ENCODE measurements at places on chromosomes 2 and 18.
A peak's percentile ranks its signal among the peaks of the same experiment; 100 is the strongest.

- no peak for DNase-seq
These were observed 136.5 kb upstream of the NFATC1 start for GRCh38 chr18:79259218-79259617.

DNA sequence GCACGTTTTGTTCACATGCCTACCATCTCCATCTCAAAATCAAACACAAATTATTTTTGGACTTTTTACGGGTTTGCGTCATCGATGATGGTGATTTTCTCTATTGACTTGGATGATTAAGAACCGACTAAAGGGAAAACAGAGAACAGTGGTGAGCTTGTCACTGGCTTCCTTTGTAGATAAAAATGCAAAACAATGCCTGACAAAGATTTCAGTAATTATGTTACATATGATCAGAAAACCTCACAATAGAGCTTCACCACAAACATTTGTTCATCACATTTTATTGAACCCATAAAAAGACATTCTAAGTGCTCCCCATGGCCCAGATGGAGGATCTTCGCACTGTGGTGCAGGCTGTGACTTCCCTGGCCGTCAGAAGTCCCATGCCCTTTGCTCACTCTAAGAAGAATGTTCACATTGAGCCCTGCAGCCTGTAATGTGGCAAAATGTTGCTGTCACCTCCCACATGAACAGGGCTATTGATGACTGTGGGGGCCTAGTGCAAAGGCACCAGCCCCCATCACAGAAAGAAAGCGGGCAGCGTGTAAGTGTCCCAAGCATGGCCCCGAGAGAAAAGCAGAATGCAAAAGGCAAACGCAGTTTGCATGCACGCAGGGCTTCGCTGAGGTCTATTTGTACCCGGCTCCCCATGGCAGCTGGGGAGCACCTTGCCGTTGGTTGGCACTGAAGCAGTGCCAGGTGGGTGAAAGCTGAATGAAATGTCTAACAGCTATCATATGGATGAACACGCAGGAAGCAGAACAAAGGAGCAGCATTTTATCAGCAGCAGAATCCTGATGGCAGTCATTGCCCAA lies 60.6 kb downstream of the BCL2 start:
- no peak for DNase-seq

DNA sequence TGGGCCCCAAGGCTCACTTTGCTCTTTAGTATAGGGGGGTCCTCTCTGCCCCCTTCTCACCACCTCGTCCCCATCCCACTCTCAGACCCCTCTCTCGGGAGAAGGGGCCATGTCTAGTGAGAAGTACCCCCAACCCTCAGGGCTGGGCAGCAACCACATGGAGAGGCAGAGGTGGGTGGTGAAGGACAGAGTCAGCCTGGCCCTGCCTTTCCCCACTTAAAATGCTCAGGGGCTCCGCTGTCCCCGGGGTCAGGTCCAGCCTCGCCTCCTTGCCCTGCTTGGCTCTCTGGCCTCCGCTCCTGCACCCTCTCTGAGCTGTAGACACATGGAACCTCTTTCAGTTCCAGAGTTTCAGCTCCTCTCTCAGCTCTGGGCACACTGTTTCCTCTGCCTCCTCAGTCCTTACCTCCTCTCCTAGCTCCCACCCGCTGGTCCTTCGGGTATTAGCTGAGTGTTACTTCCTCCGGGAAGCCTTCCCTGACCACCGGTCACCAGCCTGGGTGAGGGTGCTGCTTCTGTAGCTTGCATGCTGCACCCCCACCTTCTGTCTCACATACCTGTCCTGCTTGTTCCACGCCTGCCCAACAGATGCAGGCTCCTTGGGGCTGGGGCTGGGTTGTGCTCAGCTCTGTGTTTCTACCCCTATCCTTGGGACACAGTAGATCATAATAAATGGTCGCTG lies 79.5 kb upstream of the OTOF start:
- DNase-seq: no peak

GRCh38 chr18:6750411-6750810 lies 20.9 kb downstream of the ARHGAP28 start:
- no peak for DNase-seq

GRCh38 chr18:42025974-42026625 lies 71.1 kb downstream of the PIK3C3 start:
- no peak for DNase-seq

DNA sequence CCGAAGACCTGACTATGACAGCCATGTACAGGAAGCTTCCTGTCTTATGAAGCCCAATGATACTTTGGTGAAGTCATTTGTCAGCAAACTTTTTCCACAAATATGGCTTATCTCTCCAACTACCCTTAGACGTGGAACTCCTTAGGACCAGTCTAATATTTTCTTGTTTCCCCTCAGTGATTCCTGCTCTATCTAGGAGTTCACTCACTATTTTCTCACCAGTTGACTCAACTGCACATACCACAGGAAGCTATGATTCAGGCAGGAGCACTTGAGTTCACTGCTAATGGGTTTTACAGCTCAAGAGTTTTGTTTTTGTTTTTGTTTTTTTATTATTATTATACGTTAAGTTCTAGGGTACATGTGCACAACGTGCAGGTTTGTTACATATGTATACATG lies 109.3 kb downstream of the ANTXR1 start:
- no peak for DNase-seq

DNA sequence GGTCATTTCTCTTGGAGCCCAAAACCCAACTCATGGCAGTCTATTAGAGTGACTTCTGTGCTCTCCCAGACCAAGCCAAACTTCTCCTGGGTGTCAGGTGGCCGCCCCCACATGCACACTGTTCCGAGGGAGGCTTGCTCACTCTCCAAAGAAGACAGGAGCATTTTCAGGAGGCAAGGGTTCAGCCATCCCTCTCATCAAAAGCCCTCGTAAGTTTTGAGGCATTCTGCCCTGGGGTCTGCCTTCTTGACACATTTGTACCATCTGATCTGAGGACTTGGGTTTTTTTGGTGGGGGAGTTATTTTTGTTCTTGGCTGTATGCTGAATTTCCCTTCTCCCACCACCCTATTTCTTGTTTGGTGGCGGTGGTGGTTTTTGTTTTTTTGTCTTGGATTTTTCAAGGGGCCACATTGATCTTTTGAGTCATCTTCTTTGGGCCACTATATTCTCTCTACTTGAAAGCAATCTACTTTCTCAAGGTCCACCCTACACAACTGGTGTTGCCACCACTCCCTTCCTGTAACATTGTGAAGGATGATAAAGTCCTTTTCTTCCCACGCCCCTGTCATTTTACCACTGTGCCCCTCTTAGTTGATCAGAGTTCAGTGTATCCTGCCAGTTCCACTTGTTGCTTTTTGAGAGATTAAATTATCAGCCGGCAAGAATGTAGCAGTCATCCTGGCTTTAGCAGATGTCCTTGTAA lies 255.8 kb downstream of the CYP26B1 start:
- DNase-seq: no peak

- DNase-seq: no peak
These were observed 4.3 kb downstream of the AGPS start for GRCh38 chr2:177396703-177397460.

GRCh38 chr2:36197181-36197971 lies 158.2 kb upstream of the CRIM1 start:
- DNase-seq: no peak

- peak; percentile 52 for DNase-seq
These were observed 101.9 kb downstream of the FOXI3 start for GRCh38 chr2:88350331-88351248.

DNA sequence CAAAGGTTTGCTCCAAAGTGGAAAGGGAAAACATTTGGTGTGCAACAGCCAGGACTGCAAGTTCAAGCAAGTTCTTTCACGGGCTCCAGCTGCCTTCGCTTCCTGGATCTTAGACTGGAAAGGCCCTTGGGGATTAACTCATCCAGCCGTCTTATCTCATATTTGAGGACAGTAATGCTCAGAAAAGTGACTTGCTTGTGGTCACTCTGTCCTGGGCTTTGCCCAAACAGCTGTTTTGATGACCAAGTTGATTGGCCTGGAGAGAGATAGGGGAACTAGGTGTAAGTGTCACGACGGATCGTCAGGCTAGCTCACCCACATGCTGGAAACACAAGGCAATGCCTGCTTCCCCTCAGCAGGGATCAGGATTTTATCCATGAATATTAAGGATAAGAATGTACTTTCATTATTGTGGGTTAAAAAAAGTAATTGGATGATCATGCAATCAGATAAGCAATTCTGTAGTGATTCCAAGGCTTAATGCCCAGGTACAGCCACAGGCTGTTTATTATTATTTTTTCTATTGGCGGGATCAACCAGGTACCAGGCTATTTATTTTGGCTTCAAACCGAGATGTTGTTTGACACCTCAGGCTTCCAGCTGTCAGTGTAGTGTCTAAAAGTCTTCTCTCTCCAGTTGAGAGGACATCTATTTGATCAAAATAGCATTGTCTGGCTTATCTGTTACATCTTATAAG lies 162.5 kb upstream of the EPAS1 start:
- DNase-seq: no peak

GRCh38 chr2:72289736-72290135 lies 142.1 kb upstream of the CYP26B1 start:
- no peak for DNase-seq

GRCh38 chr2:20617081-20617575 lies 33.8 kb downstream of the HS1BP3 start:
- no peak for DNase-seq

GRCh38 chr2:102663381-102663780 lies 44.0 kb downstream of the SLC9A2 start:
- DNase-seq: no peak

All from GM19239 (cell line).